ENCODE measurements at places on chromosomes 16 and 17.

- DNase-seq: no peak
Measured at GRCh38 chr16:68335175-68335574, 24.4 kb downstream of the PRMT7 start.

- no peak for DNase-seq
Measured at GRCh38 chr17:38912221-38912813, 13.1 kb upstream of the LASP1NB start.

GRCh38 chr17:6473128-6473767 lies 29.0 kb downstream of the PIMREG start:
- peak; percentile 62 for DNase-seq

GRCh38 chr16:4232541-4233386 lies 9.1 kb downstream of the SRL start:
- DNase-seq: no peak

- DNase-seq: no peak
Measured at GRCh38 chr17:6856051-6856450, 24.5 kb upstream of the TEKT1 start.

- DNase-seq: no peak
Measured at GRCh38 chr17:5464717-5465507, 3.9 kb downstream of the DHX33 start.

DNA sequence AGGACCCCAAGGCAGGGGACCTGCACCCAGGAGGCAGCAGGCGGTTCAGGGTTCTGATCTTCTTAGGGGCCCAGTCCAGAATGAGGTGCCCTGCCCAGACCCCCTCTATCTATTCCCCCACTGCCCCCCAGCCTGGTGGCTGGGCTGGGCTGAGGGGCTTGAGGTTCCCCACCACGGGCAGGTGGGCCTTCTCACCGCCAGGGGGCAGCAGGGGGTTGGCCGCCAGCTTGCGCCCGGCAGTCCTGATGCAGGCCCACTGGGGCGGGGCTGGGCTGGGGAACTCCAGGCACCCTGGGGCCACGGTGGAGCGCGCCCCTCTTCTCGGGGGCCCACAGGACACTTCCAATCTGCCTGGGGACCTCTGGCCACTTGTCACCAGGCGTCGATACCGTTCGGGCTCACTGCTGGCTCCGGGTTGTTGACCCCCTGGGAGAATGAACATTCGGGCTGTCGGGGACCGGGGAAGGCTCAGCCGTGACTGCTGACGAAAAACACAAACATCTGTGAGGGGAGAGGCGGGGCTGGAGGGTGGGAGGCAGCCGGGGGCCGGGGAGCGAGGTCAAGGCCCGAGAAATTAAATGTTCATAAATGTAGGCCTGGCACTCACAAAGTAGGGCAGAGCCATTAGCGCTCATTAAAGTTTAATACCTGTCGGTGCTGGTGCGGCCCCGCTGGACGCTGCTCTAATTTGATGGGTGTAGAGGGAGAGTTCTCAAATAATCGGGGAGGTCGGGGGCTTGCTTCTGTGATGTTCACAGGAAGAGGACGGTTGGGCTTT lies 219.3 kb upstream of the GSE1 start:
- DNase-seq: peak; percentile 53

DNA sequence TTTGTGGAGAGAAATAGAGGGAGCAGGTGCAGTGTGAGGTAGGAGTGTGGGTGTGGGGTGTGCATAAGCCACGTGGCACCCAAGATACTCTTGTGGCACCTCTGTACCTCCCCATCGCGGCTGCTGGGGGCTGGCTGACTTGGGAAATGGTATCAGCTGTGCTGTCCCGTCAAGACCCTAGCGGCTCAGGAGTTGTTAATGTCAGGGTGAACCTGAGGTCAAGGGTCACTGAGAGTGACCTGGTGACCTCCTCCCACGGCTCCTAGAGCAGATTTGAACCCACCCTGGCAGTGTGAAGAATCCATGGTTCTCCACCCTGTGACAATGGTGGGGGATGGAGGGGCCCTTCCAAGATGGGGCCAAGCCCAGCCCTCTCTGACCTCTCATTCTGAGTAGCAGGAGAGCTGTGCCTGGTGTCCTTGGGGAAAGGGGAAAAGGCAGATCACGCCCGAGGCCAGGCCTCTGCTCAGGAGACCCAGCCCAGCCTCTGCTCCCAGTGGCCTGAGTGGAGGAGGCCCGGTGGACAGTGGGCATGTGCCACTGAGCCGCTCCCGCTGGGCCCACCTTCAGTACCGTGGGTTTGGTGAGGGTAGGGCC lies 3.0 kb upstream of the WFIKKN2 start:
- DNase-seq: no peak

GRCh38 chr17:41864498-41864835 lies 756 bp downstream of the KLHL11 start:
- no peak for DNase-seq

- no peak for DNase-seq
Measured at GRCh38 chr17:45973946-45974859, 24.8 kb upstream of the STH start.

DNA sequence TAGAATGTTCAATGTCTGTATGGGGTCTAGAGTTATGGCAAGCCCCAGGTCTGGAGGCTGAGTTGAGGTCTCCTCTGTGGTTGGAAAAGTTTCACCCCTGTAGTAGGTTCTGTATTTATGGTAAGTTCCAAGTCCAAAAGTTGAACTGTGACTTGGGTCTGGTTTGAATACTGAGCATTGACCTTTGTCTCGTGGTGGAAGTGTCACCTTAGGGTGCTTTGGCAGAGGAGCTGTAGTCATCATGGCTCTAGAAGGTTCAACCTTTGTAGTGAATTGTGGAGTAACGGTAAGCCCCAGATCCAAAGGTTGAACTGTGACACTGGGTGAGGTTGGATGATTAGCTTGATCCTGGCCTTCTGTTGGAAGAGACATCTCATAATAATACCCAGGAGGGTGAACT lies 17.6 kb downstream of the RDM1 start:
- no peak for DNase-seq

GRCh38 chr17:76868669-76869495 lies 678 bp downstream of the MGAT5B start:
- DNase-seq: no peak

GRCh38 chr16:391885-392335 lies 5.1 kb upstream of the NME4 start:
- peak; percentile 80 for DNase-seq

DNA sequence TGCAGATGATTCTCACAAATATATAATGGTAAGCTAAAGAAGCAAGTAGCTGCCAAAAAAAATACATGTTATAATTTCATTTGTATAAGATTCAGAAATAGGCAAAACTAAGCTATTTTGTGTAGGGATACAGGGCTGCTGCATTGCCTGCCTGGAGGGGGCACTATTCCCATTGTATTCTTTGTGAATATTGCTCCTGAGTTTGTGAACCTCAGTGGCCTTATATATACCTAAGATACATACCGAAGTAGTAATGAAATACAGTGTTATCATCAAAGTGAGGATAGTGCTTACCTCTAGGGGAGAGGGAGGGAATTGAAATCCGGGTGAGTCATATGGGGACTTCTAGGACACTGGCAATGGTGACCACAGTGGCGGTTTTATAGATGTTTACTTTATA lies 53.5 kb downstream of the C17orf58 start:
- DNase-seq: no peak

DNA sequence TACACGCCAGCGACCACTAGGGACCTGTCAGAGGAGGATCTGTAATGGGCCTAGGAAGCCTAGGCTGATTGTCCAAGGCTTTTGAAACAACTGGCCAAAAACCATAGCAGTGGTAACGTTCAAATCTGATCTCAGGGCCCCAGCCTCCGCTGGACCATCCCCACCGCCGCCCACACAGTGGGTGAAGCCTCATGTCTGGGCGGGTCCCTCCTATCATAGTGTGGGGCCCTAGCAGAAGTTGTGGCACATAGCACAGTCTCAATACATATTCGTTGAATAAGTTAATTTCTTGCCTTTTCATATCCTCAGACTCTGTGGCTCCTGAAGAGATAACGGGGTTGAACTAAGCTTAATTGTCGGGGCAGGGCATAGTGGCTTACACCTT lies 818 bp downstream of the DPH1 start:
- DNase-seq: no peak

DNA sequence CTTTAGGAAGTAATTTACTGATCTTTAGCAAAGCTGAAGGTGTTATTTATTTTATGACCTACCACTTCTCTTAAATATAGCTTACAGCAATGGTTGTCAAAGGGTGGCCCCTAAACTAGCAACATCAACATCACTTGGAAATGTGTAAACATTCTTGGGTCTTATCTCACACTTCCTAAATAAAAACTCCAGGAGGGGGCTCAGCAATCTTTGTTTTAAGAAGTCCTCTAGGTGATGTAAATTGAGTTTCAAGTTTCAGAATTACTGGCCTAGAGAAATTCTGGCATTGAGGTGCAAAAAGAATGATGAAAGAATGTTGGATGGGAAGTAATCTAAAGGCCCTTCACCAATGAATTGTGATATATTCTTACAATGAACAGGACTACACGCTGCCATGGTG lies 142.3 kb downstream of the HS3ST4 start:
- no peak for DNase-seq

DNA sequence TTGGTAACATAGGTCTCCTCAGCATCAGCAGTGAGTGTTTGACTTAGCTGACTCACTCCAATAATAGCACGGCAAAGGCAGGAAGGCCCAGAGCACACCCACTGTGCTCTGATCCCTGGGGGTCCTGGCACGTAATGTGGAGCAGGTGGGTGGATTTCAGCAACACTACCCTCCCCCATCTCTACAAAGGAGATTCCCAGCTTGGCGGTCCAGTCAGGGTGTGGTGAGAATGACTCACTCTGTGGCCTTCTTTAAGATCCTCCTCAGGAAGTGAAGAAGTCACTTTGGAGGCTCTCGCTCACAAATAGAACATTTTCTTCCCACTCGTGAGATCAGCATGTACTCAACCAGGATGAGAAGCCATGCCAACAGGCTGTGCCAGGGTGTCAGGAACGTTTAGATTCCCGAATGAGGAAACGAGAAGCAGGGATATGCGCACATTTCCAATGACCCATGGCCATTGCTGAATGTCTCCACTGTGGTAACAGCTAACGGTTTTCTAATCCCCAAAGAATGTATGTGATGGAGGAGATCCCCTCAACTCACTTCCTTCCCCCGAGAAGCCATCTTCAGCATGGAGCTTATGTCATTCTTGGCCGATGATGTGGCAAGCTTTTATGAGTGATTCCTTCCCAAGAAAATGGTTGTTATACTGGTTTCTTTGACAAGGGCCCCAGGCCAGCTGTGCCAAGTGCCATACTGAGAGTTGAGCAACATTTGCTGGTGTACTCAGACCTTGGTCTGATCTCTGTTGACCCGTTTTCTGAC lies 365.2 kb downstream of the C16orf95 start:
- no peak for DNase-seq

- no peak for DNase-seq
Measured at GRCh38 chr17:65952015-65952414, 239.9 kb downstream of the CEP112 start.

GRCh38 chr16:66144641-66145040 lies 221.8 kb upstream of the CDH5 start:
- no peak for DNase-seq

- DNase-seq: no peak
Measured at GRCh38 chr16:76502555-76502954, 225.4 kb downstream of the CNTNAP4 start.

- DNase-seq: no peak
Measured at GRCh38 chr17:50218071-50218759, 16.8 kb upstream of the COL1A1 start.

- no peak for DNase-seq
Measured at GRCh38 chr16:74711938-74712337, 11.3 kb upstream of the MLKL start.

GRCh38 chr17:43549496-43549895 lies 3.4 kb upstream of the ETV4 start:
- no peak for DNase-seq

GRCh38 chr16:56667581-56668571 lies at the start of gene MT1G:
MT1G (minus strand) TSS chr16:56668065; CDS start chr16:56667993, 72 bp downstream.
- DNase-seq: no peak

DNA sequence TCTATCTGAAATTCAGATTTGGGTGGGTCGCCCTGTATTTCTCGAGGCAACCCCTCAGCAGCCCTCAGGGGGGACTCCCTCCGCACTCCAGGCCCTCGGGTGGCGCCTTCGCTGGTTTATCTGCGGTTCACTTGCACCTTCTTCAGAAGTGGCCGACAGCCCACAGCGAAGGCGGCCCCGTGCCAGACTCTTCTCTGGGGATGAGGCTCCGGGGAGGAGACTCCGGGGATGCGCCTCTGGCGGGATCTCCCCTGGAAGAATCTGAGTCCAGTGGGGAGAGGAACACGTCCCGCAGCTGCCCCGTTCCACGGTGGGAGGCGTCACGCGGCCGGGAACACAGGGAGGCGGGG lies 63.9 kb upstream of the DNAJA2 start:
- DNase-seq: peak; percentile 11

GRCh38 chr17:81210868-81211267 lies 11.9 kb downstream of the CEP131 start:
- DNase-seq: no peak

DNA sequence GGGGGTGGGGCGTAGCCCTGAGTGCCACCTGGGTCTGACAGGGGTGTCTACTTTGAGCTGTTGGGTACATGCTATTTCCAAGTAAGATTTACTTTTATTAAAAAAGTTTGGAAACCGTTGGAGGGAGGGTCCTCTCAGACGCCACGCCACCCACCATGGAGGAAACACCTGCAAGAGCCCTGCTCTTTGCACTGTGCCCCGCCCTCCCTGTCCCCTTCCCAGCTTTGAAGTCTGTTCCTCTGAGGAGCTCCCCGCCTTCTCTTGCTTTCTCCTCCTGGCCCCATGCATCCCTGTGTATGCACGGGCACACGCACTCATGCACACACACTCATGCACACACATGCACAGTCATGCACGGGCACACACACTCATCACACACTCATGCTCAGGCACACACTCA lies 15.5 kb downstream of the ADGRG1 start:
- DNase-seq: no peak

DNA sequence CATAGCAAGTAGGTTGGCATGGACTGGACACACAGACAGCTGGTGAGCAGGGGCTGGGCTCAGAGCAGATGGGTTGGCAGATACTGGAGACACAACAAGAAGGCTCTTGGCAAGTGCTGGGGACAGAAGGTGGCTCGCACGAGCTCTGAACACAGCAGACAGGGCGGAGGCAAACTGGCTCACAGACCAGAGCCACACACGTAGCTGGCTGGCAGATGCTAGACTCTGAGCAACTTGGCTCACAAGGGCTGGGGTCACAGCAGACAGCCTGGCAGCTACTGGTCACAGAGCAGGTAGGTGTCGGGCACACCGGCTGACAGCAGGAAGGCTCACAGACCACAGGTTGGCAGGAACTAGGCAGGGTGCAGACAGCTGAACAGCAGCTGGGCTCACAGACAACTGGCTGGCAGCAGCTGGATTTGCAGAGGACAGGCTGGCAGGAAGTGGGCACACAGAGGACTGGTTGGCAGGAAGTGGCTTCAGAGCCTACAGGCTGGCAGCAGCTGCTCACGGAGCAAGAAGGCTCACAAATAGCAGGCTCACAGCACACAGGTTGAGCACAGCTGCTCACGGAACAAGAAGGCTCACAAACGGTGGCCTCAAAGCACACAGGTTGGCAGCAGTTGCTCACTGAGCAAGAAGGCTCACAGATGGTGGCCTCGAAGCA lies 725 bp downstream of the KRTAP16-1 start:
- peak; percentile 31 for DNase-seq

All from activated T-cell treated with anti-CD3 and anti-CD28 coated beads for 24 hours (primary cell).